Lung (tissue), 17 donors: ENCODE measurements at places on chromosomes 16 and 17.
A peak's percentile ranks its signal among the peaks of the same experiment; 100 is the strongest.

DNA sequence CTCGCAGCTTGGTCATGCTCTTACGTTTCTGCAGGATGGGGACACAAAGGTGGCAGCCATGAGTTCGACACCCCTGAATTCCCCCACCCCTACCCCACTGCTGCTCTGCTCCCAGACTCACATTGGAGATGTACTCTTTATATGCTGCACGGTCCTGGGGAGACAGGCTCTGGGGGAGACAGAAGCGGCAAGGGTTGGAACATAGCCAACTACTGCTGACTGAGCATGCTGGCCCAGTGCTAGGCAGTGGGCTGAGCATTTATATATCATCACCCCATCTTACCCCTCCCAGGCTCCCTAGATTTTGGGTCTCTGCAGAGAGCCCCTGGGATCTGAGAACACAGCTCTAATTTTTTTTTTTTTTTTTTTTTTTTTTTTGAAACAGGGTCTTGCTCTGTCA is 8.1 kb upstream of the ATXN7L3 start:
- H3K27ac ChIP-seq: no peak overlapping the region
- H3K27me3 ChIP-seq: no peaks in the 10 kb centered on the region
- DNase-seq: no peak
- no peak overlapping the region for H3K4me3 ChIP-seq
- H3K36me3 ChIP-seq: peaks cover 32% of the 10 kb centered on the region

DNA sequence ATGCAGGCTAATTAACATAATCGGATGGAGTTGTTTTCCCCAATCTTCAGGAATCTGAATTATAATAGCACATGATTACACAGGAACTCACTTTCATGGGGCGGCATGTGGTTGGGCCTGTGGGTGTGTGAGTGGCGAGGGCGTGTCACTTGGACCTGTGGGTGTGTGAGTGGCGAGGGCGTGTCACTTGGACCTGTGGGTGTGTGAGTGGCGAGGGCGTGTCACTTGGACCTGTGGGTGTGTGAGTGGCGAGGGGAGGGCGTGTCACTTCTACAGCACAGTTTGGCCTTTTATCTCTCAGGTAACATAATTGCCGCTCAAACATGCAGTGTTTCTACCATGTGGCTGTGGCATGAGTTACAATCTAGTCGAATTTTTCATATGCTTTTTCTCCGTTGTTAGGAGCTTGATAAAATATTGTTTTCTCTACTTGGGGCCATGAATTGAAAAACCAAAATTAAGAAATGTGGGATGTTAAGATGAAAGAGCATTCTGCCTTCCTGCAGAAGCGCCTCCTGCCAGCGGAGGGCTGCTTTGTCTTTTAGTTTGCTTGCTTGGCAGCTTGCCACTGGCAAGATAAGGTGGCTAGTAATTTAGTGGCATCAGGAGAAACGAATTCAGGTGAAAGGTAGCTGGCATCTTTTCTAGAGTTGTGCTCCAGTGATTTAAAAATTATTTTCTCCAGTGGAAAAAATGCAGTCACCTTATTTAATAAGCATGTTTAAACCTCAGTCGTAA is 36.2 kb downstream of the USP10 start:
- peaks cover 5% of the 10 kb centered on the region for H3K4me1 ChIP-seq
- H3K4me3 ChIP-seq: no peak overlapping the region
- no peak overlapping the region for H3K27ac ChIP-seq

GRCh38 chr17:38416840-38417209 is 11.4 kb upstream of the ARHGAP23 start:
- no peak for DNase-seq
- peaks cover 14% of the 10 kb centered on the region for H3K27me3 ChIP-seq
- no peak overlapping the region for H3K4me3 ChIP-seq
- peaks cover 6% of the 10 kb centered on the region for H3K4me1 ChIP-seq
- no peak overlapping the region for H3K27ac ChIP-seq

GRCh38 chr16:31253642-31254045 is 6.1 kb upstream of the ITGAM start:
- H3K27ac ChIP-seq: no peak overlapping the region
- no peaks in the 10 kb centered on the region for H3K4me1 ChIP-seq
- no peak overlapping the region for H3K4me3 ChIP-seq
- DNase-seq: no peak
- H3K27me3 ChIP-seq: no peaks in the 10 kb centered on the region
- H3K36me3 ChIP-seq: no peaks in the 10 kb centered on the region

DNA sequence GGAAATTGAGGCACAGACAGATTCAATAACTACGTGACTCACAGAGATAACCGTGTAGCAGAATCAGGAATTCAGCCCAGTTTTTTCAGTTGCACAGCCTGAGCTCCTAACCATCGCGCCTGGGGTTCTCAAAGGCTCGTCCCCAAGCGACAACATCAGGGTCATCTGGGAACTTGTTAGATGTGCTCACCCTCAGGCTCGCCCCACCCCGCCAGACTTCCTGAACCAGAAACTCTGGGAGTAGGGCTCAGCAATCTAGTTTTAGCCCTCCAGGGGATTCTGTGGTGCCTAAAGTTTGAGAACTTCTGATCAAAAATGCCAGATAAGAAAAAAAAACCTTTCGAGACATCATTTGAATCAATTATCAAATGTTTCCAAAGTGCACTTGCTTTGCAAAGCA is 559.8 kb downstream of the WWOX start:
- no peaks in the 10 kb centered on the region for H3K27me3 ChIP-seq
- no peak overlapping the region for H3K4me3 ChIP-seq
- DNase-seq: no peak
- peaks cover 11% of the 10 kb centered on the region for H3K4me1 ChIP-seq

GRCh38 chr16:89308391-89309333 is 91.2 kb downstream of the ZNF778 start:
- H3K4me1 ChIP-seq: no peaks in the 10 kb centered on the region
- no peaks in the 10 kb centered on the region for H3K27me3 ChIP-seq
- no peak for DNase-seq
- H3K36me3 ChIP-seq: no peaks in the 10 kb centered on the region
- no peak overlapping the region for H3K4me3 ChIP-seq

DNA sequence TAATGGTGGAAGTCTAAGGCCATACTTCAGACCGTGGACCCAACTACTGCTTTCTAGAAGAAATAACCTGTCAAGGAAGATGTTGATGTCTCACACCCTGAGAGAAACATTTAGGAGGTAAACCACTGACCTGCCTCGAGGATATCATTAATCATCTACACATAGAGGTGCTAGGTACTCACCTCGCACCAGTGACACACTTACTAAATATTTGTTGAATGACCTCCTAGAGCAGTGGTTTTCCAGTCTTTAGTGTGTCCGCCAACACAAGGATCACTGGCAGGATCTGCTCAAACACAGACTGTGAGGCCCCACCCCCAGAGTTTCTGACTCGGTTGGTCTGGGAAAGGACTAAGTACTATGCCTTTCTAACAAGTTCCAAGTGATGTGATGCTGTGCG is 197.4 kb upstream of the CACNG5 start:
- H3K4me3 ChIP-seq: no peak overlapping the region
- H3K27ac ChIP-seq: no peak overlapping the region
- H3K27me3 ChIP-seq: no peaks in the 10 kb centered on the region
- no peaks in the 10 kb centered on the region for H3K4me1 ChIP-seq
- no peaks in the 10 kb centered on the region for H3K36me3 ChIP-seq

- H3K36me3 ChIP-seq: no peaks in the 10 kb centered on the region
- H3K27ac ChIP-seq: no peak overlapping the region
- DNase-seq: peak; percentile 97
- H3K27me3 ChIP-seq: no peaks in the 10 kb centered on the region
These were observed 37.6 kb downstream of the ARHGAP27 start for GRCh38 chr17:45394913-45395568.

- peaks cover 48% of the 10 kb centered on the region for H3K4me1 ChIP-seq
- no peak overlapping the region for H3K27ac ChIP-seq
- no peaks in the 10 kb centered on the region for H3K27me3 ChIP-seq
- peak; percentile 75 for DNase-seq
- peak overlapping the region; percentile 31 for H3K4me3 ChIP-seq
- H3K36me3 ChIP-seq: no peaks in the 10 kb centered on the region
These were observed 1.3 kb upstream of the TMEM92 start for GRCh38 chr17:50272711-50273653.

DNA sequence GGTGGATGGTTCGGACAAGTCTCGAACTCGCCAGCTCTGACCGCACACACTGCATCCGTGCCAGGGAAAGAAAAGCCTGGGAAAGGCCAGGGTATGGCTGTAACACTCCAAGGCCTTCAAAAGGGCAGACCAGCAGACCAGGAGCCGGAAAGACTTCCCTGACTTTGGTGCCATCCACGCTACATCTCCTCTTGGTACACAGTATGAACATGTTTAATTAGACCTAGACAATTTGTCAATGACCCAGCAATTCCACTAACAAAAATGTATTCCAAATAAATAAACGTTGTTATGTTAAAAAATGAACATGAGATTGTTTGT is 637 bp upstream of the HDAC5 start:
- H3K27ac ChIP-seq: peak overlapping the region; percentile 74
- H3K4me1 ChIP-seq: peaks cover 16% of the 10 kb centered on the region
- peak overlapping the region; percentile 33 for H3K4me3 ChIP-seq
- DNase-seq: no peak

- H3K27ac ChIP-seq: no peak overlapping the region
- H3K36me3 ChIP-seq: no peaks in the 10 kb centered on the region
- peak; percentile 18 for DNase-seq
- H3K27me3 ChIP-seq: peaks cover 10% of the 10 kb centered on the region
- no peak overlapping the region for H3K4me3 ChIP-seq
These were observed 248.7 kb downstream of the RBFOX3 start for GRCh38 chr17:79361873-79362771.

DNA sequence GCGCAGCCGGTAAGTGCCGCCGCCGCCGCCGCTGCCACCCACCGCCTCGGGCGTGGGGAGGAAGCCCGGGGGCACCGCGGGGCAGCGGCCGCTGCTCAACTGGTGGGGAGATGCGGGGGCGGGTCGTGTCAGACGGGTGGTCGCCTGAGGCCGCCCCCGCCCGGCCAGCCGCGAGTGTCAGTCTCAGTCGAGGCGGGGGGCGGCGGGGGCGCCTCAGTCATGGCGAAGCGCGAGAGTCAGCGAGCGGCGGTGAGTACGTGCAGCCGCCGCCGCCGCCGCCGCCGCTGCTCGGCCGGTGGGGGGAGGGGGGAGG is 76.2 kb downstream of the CHD9 start:
- peaks cover 10% of the 10 kb centered on the region for H3K4me1 ChIP-seq
- no peak for DNase-seq
- H3K4me3 ChIP-seq: peak overlapping the region; percentile 83
- H3K27ac ChIP-seq: peak overlapping the region; percentile 98

DNA sequence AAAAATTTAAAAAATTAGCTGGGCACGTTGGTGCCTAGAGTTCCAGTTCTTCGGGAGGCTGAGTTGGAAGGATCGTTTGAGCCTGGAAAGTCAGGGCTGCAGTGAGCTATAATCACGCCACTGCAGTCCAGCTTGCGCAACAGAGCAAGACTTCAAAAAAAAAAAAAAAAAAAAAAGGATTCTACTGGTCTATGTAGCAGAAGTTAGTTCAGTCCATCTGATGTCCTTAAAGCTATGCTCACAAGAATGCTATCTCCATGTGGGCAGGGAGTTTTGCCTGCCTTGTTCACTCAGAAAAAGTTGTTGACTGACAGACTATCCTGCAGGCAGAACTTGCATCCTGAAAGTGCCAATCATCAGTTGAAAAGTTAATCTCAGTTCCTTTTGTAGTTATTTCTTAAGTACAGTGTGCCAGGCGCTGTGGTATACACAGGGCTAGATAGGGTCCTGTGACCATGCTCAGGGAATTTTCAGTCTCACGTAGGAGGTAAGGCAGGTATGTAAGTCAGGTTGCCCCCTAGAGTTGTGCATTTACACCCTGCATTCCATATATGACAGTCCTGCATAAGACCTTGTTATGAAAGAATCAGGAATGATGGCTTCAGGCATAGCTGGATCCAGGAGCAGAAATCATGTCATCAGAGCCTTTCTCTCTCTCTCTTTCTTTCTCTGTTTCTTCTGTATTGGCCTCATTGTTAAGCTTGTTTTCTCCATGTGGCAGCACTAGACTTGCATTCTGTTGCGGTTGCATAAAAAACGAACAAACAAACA is 7.6 kb downstream of the SYT17 start:
- H3K27ac ChIP-seq: no peak overlapping the region
- no peaks in the 10 kb centered on the region for H3K4me1 ChIP-seq
- H3K27me3 ChIP-seq: no peaks in the 10 kb centered on the region
- no peaks in the 10 kb centered on the region for H3K36me3 ChIP-seq

- no peak overlapping the region for H3K4me3 ChIP-seq
- no peaks in the 10 kb centered on the region for H3K36me3 ChIP-seq
- no peak for DNase-seq
- H3K27me3 ChIP-seq: peaks cover 28% of the 10 kb centered on the region
- peaks cover 6% of the 10 kb centered on the region for H3K4me1 ChIP-seq
These were observed 1.3 kb downstream of the HBQ1 start for GRCh38 chr16:181565-182021.

DNA sequence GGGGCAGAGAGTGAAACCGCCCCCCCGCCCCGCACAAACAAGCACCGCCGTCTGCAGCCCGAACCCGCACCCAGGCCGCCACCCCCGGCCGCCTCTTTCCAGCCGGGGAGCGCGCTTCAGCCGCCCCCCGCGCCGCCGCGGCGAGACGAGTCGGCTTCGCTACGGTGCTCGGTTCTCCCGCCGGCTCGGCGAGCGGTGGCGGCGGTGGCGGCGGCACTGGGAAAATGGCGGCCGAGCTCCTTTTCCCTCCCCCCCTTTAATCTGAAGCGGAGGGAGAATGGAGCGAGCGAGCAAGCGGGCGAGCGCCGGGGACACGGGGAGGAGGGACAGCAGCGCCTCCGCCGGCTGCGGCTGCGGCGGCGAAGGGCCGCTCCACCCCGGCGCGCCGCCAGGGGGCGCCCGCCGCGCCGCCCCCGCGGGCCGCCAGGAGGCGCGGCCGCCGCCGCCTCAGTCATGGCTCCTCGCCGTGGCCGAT is at the start of gene KANSL1:
TSS of gene KANSL1 (minus strand) at position 279 of the 475 bp plus-strand sequence. CDS start 21,286 bp downstream, outside the sequence.
- H3K4me1 ChIP-seq: peaks cover 29% of the 10 kb centered on the region
- peak within 1 kb of the TSS; percentile 75 for H3K4me3 ChIP-seq
- H3K27ac ChIP-seq: peak within 1 kb of the TSS; percentile 99

DNA sequence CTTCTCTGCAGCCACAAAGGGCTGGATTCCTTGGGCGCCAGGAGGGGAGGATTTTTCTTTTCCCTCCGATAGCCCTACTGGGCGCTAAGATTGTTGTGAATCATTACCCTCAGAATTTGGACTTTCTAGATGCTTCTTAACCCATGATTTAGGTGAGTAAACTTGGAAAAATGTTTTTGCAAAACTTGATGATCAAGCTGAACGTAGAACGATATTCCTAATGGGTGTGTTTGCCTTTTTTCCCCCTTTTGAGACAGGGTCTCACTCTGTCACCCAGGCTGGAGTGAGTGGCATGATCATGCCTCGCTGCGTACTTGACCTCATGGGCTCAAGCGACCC is 43.8 kb downstream of the PGS1 start:
- no peak for DNase-seq
- H3K27me3 ChIP-seq: no peaks in the 10 kb centered on the region
- no peaks in the 10 kb centered on the region for H3K36me3 ChIP-seq
- no peak overlapping the region for H3K4me3 ChIP-seq

- no peak overlapping the region for H3K27ac ChIP-seq
- H3K27me3 ChIP-seq: no peaks in the 10 kb centered on the region
- DNase-seq: no peak
- H3K4me1 ChIP-seq: no peaks in the 10 kb centered on the region
- H3K4me3 ChIP-seq: no peak overlapping the region
These were observed 6.4 kb downstream of the WNT3 start for GRCh38 chr17:46811978-46812583.
